GM12878 (cell line): ENCODE measurements at places on chromosomes 7 and 10.

- no peak for DNase-seq
Measured at GRCh38 chr7:39554583-39555165, 11.5 kb upstream of the YAE1 start.

GRCh38 chr7:28291559-28291958 is 111.0 kb upstream of the JAZF1 start:
- DNase-seq = no peak

GRCh38 chr10:74177140-74177677 is 26.2 kb downstream of the ADK start:
- DNase-seq = no peak

DNA sequence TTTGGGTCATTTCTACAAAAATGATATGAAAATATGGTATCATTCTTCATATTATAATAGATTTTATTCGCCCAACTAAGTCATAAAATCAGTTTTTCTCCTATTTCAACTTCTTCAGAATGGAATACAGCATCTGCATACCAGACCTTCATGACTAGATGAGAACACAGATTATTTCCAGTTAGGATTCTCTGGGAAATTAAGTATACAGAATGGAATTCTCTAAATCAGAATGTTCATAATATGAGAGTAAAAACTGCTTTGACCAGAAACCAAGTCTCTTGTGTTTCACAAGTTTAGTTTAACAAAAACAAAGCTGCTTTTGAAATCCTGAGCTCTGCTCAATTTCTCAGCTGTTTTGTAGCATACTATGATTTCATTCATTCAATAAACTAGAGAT is 160.3 kb upstream of the SEMA3A start:
- no peak for DNase-seq

DNA sequence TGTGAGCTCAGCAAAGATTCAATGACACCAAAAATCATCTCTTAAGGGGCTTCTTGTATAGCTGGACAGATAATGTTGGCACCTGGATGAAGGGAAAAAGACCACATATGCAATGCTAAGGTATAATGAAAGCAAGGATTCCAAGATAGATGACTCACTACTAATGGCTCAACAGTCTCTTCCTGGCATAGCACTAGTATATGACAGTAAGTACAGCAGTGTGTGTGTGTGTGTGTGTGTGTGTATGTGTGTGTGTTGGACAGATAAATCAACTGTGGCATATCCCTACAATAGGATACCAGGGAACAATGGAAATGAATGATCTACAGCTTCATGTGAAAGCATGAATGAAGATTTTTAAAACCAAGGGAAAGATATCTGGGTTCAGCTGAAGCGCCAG is 257.1 kb downstream of the SFMBT2 start:
- no peak for DNase-seq
